ENCODE measurements at places on chromosomes 3 and 15.

GRCh38 chr3:55330355-55330754 is 156.8 kb downstream of the WNT5A start:
- no peak for DNase-seq

DNA sequence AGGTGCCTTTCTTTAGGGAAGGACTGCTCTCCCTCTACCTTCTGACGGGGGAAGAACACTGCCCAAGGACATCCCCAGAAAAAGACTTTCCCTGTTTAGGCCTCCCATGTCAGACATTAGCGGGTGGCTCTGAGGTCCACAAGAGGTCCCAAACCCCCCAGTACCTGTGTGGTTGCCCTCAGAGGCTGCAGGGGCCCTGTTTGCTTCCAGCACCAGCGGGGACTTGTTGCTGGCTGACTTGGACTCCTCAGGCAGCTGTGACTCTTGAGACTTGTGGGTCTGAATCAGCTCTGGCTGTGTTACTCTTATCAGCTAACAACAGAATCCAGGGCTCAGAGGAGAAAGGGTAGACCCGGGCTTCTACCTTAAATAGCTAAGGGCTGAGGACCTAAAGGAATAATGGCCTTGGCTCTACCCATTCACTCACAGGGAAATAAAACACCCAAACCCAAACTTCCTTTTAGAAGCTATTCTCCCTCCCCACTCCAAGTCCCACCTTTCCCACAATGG is 39.2 kb downstream of the SEMA3G start:
- no peak for DNase-seq

DNA sequence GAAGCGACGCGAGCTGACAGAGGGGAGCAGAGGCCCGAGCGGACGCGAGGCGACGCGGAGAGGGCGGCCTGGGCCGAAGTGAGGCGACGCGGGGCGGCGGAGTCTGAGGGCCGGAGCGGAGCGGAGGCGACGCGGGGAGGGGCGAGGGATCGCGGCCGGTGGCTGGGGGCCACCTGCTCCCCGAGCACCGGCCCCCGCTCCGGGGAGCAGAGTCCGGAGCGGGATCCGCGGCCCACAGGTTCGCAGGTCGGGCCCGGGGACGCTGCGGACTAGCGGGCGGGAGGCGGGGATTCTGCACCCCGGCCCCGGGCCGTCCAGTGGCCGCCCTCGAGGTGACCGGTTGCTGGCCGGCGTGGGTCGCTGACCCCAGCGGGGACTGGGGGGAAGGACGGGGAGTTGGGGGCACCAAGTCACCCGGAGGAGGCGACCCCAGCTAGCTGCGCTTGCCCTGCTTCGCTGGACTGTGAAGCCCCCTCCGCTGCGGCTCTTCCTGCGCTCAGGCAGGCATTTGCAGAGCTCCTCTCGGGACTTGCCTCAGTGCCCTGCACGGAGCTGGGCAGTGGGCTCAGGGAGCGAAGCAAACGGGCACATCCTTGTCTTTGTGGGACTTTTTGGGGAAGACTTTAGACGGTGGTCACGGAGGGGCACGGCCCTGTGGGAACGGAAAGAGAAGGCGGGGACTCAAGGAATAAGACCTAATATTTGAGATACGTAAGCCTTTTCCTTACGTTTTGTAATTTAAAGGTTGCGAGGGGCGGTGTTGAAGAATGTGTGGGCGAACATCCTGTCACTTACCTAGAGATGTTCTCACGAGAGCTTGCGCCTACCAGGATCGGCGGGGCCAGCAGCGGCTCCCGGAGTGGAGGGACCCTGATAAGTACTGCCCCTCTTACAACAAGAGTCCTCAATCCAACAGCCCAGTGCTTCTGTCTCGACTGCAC is 566 bp downstream of the HMCES start:
- peak; percentile 52 for DNase-seq

GRCh38 chr3:42689421-42690014 is 4.2 kb downstream of the KLHL40 start:
- DNase-seq = no peak

GRCh38 chr3:63896332-63897030 is 15.7 kb downstream of the SCAANT1 start:
- no peak for DNase-seq

GRCh38 chr15:62085740-62086139 is 19.0 kb downstream of the C2CD4A start:
- no peak for DNase-seq

DNA sequence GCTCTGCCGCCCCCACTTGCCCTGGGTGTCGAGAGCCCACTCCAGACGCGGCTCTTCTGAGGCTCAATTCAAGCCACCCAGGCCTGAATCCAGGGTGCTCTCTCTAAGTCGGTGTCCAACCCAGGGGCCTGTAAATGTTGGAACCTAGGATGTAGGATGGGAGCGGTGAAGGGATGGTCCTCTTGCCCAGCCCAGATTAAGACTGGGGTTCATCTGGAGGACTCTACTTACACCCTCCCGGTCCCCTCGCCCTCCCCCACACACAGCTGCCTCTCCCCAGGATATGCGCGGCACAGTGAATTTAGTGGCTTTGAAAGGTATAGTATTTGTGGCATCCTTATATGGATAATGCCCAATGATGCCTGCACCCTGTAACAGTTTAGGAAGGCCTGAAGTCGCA is 822 bp upstream of the FBN1 start:
- no peak for DNase-seq

DNA sequence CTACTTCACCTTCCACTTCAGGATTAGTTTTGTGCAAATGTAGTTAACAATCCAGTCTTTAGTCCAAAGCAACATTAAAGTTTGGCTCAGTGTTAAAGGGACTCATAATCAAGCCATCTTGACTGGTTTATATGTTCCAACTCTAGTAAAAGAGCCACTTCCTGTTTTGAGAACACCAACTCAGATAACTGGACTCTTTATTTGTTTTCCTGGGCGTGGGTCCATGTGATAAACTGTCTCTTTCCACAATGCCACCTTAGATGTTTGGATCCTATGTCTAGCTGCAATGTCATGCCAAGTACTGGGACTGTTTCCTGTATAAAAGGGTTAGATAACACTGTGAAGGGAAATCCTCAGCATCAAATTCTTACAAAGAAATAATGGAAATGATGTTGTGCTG is 545.0 kb downstream of the PYDC2 start:
- no peak for DNase-seq

- DNase-seq = no peak
Measured at GRCh38 chr15:33031324-33031821, 163.1 kb downstream of the FMN1 start.

DNA sequence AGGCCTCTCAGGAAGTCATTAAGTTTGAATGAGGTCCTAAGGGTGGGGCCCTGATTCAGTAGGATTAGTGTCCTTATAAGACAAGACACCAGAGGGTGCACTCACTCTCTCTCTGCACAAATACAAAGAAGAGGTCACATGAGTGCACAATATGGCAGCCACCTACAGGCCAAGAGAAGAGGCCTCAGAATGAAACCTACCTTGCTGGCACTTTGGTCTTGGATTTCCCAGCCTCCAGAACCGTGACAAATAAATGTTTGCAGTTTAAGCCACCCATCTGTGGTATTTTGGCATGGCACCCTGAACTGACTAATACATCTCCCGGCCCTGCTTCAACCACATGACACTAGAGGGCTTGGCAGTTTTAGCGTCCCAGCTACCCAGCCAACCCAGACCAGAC is 73.9 kb upstream of the CHRNB4 start:
- DNase-seq = no peak

DNA sequence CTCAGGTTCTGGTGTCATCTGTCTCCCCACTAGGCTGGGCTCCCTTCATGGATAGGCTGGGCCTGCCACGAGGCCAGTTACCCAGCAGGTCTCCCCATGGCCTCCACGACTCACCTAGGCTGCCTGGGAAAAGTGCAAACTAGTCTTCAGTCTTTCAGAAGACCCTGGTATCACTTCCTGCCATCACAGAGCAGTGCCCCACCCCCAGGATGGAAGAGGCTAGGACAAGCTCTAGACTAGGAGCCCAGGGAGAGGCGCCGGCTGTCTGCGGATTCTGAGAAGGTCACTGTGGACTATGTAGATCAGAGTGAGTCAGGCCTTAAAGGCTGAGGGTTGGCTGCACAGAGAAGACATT is 63.7 kb downstream of the CORO2B start:
- no peak for DNase-seq

GRCh38 chr15:62112616-62113593 is 46.1 kb downstream of the C2CD4A start:
- no peak for DNase-seq

DNA sequence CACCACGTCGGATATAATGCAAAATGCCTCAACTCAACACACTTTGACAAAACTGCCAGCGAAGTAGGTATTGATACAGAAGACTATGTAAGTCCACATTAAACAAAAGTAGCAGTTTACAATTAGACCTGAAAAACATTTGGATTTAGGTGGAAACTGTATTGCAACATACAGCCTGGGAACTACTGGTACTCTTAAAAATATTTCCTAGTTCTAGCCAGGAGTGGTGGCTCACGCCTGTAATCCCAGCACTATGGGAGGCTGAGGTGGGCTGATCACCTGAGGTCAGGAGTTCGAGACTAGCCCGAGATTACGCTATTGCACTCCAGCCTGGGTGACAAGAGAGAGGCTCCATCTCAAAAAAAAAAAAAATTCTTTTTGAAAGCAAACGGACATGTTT is 246.2 kb downstream of the ZBTB20 start:
- no peak for DNase-seq

DNA sequence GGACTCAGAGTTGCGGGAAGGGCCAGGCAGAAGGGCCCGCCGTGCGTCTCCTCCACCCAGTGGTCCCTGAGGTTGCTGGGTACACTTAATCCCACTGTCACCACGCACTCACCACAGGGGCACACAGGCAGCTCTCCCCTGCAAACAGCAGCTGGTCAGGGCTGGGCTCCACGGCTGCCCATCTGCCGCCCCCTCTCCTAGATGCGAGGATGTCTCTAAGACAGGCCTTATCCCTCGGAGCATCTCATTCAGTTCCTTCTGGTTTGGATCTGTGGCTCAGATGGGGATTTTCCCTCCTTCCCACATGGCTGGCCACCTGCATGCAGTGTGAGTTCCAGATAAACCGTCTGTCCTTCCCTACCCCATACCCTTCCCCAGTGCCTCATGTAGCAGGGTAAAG is 26.3 kb downstream of the MRPS11 start:
- DNase-seq = no peak

GRCh38 chr3:152376351-152377183 is 107.8 kb downstream of the MBNL1 start:
- DNase-seq = no peak

DNA sequence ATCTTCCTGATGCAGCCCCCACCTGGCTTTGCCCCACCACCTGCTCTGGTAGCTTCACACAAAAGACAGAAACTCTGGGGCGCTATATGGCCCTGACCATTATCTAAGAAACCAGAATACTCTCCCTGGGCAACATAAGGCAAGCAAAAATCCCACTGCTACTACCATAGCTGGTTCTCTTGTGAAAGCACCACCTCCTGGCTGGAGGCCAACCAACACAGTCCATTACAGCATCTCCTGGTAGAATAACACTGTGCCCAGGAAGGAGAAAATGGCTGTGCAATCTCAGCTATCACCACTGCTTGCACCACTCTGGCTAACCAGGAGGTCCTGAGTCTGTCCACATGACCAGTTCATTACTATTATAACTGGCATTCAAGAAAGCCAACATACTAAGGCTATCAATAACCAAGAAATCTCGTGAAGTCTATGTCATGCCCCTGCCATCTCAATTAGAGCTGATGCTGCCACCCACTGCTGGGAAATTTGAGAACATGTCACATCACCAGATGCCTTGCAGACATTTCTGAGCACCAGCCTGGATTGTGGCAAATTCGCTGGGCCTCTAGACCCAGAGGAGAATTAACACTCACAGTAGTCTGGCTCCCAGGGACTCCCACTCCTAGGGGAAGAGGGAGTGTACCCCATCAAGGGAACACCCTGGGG is 1114.8 kb downstream of the ROBO2 start:
- no peak for DNase-seq

GRCh38 chr15:51444112-51444511 is 102.7 kb downstream of the GLDN start:
- DNase-seq = no peak

GRCh38 chr3:193310914-193311723 is 67.4 kb downstream of the ATP13A5 start:
- no peak for DNase-seq

DNA sequence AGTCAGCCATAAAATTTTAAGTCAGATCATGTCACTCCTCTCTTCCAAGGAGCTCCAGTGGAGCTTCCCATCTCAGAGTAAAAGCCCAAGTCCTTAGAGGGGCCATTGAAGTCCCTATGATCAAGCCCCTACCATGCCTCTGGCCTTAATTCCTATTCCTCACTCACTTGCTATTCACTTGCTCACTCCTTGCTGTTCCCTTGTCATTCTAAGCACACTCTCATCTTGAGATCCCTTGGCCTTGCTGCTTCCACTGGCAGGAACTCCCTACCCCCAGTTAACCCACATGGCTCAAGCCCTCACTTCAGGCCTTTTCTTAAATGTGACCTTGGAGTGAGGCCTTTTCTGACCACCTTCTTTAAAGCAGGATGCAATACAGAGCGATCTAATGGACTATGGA is 12.3 kb upstream of the SECISBP2L start:
- DNase-seq = no peak

- no peak for DNase-seq
Measured at GRCh38 chr3:158169091-158169491, 59.2 kb downstream of the RSRC1 start.

GRCh38 chr3:12977117-12977808 is 96.0 kb downstream of the IQSEC1 start:
- no peak for DNase-seq

DNA sequence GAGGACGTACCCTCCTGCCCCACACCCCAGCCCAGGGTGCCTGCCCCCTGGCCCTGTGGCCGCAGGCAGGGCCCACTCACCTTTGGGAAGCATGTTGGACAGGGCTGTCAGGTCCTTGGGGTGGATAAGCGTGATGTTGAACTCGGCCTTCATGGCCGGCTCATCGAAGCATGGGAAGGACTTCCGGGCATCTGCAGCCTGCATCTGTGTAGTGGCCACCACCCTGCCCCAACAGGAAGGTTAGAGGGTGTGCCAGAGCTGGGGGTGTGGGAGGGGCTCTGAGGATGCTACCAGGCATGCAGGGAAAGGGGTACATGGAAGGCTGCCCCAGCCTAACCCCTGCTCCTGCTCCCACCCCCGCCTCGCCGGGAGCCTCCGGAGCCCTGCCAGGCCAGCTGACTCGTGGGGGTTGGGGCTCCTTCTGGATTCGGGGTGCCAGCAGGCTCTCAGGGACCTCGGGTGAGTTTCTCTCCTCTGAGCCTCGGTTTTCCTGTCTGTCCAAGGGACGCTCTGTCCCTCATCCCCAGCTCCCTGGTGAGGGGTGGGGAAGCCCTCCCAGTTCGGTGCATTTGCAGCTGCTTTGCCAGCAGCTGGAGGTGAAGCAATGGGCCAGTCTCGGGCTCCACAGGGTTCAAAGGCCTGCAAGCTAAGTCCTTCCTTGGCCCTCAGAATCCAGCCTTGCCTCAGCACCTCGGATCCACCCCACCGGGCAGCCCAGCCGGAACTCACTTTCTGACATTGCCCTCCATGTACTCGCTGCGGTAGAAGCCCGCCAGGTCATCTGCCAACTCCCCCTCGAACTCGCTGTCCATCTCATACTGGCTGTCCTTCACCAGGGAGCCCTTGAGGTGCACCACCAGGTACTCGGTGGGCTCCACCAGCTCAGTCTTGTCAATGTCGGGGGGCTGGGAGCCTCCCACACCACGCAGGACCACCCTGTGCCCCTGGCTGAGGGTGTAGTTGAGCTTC is 9.1 kb downstream of the ANPEP start:
- DNase-seq = no peak

- DNase-seq = no peak
Measured at GRCh38 chr3:63067999-63068645, 192.9 kb upstream of the CADPS start.
